RKO (cell line): ENCODE measurements at places on chromosomes 4 and X.
A peak's percentile ranks its signal among the peaks of the same experiment; 100 is the strongest.

DNA sequence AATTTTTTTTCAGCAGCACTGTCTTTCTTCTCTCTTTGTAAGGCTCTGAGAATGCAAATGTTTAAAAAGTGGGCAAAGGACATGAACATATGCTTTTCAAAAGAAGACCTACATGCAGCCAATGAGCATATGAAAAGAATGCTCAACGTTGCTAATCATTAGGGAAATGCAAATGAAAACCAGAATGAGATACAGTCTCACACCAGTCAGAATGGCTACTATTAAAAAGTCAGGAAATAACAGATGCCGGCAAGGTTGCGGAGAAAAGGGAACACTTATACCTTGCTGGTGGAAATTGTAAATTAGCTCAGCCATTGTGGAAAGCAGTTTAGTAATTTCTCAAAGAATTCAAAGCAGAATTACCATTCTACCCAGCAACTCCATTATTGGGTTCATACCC, 51.6 kb downstream of the BMP15 start:
- no peak for DNase-seq

DNA sequence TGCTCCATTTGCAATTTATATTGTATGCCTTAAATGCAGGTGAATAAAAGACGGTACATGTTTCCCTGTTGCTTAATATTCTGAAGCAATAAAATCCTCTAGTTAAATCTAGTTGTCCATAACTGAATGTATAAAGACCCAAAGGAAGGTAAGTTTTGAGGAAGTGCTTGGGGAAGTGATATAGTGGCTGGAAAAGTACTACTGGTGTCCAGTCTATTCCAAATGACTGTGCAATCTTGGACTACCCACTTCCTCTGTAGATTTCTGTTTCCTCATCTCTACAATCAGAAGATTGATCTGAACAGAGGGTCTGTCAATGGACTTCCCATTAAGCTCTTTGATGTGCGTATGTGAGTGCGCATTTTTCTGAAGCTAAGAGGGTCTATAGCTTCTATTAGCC, 17.0 kb downstream of the SNCA start:
- no peak for DNase-seq

GRCh38 chrX:70049925-70050324, at the start of gene AWAT2:
TSS of gene AWAT2 (minus strand) at chrX:70049938. CDS start at chrX:70049932, 6 bp downstream.
- no peak for DNase-seq

GRCh38 chrX:135973025-135973547, 702 bp downstream of the MMGT1 start:
- peak; percentile 62 for DNase-seq

DNA sequence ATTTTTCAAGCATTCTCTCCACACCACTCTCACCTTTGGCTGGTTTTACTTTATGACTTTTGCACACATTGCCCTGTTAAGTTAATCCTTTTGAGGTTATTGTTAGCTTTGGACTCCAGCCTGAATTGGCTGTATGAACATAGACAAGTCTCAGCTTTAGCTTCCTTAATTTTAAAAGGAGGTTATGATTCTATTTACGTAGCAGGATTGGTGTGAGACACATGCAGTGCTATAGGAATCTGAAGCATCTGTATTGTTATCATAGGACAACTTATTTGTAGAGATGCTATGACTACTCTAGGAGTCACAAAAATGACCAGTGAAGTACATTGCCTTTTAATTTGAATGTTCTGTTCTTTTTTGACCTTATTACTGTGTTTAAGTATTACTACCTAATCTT, 15.7 kb downstream of the PGAM4 start:
- DNase-seq, result no peak

GRCh38 chr4:55424791-55425190, 29.0 kb downstream of the TMEM165 start:
- DNase-seq, result no peak

DNA sequence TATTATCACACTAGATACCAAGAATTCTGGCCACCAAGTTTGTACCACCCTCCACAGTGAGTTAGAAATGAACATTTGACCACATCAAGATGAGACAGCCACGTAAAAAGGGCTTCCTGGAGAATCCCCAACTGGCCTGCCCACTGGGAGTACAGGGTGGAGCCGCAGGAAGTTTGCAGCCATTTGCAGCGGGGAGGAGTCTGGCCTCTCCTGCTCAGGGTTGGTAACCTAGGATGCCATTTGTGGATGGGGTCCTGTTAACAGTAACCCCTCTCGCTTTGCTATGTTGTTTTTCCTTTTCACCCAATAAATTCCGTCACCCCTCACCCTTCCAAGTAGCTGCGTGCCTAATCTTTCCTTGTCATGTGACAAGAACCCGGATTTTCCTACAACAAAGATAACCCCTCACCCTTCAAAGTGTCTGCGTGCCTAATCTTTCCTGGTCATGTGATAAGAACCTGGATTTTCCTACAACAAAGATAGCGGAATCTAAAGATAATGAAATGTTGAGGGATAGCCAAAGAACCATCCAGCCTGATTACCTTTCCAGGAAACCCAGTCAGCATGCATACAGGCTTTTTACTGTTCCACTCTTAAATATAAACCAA, 245.4 kb downstream of the NAF1 start:
- DNase-seq, result no peak

DNA sequence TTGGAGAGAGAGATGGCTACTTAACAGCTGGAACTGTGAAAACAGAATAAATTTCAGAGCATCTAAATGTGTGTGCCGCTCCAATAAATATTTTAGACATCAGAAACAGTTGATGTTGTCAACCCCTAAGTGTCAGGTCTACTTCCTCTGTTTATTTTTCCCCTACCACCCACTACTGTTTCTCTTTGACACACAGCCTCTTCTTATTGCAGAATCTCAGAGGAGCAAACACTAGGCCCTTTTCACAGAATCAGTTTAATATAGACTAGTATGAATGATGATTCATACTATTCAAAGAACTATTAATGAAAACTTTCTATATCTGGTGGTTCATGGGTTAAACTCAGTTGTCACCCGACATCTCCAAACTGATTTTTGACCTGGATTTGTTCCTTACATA, 33.9 kb downstream of the NAA11 start:
- DNase-seq, result no peak

GRCh38 chr4:106231931-106232330, 84.1 kb downstream of the TBCK start:
- no peak for DNase-seq

DNA sequence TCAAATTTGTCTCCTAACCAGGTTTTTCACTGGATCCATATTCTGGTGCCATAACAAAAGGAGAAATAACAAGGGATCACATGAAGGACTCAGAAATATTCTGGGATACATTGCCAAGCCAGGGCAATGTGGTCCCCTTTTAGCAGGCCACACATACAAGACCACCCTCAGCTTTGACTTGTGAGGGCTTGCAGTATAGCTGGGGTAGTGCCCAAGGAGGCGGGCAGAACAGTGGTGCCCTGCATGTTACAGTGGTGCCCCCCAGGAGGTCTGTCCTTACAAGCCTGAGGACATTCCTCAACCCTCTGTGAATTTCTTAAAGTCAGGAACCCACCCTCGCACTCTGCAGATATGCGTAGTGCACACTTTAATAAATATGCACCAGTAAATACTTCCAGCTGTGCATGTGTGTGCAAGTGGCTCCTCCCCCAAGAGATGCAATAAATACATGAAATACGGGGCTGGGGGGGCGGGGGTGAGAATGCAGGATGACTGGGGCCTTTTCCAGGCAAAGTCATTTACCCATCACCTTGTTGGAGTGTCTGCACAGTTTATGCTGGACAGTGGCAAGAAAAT, 34.4 kb upstream of the TBL1X start:
- no peak for DNase-seq

DNA sequence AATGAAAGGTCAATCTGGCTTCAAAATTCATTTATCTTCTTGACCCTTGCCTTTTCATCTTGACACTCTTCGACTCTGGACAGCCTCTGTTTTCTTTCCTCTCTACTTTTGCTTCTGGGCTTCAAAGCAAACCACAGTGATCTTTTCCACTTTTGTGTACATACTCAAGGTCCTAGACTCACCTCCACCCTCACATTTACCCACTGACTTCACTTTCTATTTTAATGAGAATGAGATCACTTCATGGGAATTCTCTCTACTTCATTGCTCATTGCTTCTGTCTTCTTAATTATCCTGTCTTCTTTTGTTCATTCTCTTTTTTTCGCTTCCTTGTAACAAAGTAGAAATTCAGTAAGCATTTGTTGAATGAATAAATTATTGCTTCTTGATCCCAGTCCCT, 330.1 kb upstream of the HAND2 start:
- DNase-seq, result no peak

DNA sequence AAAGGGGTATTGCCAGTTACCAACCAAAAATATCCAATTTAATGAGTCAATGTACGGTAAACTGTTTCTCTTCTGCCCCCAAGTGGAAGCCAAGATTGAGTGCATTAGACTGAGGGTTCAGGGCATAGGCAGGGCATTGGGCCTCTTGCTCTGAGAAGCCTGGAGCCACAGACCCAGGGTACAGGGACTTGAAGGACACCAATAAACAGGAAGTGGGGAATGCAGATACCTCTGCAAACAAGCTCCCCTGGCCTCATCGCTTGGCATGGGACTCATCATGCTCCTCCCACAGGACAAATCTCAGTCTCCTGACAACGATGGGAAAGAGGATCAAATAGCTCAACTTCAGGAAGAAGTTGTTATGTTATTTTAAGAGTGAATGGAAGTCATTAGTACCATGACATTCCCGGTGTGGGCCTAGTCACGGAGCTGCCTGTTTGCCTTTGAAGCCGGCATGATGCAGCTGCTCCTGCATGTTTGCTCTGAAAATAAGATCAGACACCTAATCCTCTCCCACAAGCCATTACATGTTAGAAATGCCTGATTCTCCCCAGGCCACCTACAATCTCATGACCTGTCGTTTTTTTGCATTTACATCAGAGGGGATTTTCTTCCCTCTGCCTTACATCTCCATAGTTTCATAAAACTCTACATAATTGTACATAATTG, 224.2 kb downstream of the RCHY1 start:
- DNase-seq, result peak; percentile 51

- no peak for DNase-seq
These were observed 401.3 kb downstream of the PCDH10 start for GRCh38 chr4:133550436-133550835.

DNA sequence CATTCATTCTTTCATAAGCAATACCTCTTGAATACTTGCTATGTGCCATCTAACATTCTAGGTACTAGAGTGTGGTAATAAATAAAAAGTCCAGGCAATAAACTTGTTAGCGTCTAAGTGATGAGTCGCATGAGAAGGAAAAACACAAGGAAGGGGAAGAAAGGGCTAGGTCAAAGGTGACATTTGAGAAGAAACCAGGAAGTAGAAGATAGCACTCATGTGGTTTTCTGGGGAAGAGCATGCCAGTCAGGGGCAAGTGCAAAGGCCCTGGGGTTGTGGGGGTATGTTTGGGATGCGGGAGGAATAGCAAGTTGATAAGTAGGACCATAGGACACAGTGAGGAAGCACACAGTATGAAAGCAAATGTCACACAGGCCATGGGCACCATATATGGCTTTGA, 157.0 kb downstream of the TSPAN5 start:
- no peak for DNase-seq

DNA sequence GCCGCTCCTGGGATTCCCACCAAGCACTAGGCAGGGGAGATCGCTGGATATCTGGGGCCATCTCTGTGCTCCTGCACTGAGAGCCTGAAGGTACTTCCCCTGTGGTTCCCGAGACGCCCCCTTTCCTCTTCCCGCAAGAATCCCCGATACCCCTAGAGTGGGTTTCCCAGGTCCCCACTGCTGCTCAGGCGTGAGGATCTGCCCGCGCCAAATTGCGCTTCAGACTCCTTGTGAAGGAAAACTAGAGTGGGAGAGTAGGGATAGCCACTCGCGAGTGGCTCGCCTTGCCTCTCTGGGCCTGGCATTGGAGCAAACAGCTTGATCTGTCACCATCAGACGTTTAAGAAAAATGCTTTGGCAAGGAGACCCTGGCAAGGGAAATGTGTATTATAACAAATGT, 1.5 kb downstream of the IL1RAPL2 start:
- no peak for DNase-seq

- DNase-seq, result no peak
These were observed 233.3 kb downstream of the USP46 start for GRCh38 chr4:52425751-52426326.
